Stimulated activated CD4-positive, alpha-beta T cell treated with anti-CD3 and anti-CD28 coated beads, Interleukin-4, amount 100 ng/mL, for 48 hours (primary cell): ENCODE measurements at places on chromosomes 5 and 9.

- DNase-seq, result no peak
Measured at GRCh38 chr9:80797101-80797829, 892.1 kb downstream of the TLE1 start.

GRCh38 chr5:143772621-143773020 is 39.3 kb upstream of the HMHB1 start:
- no peak for DNase-seq

DNA sequence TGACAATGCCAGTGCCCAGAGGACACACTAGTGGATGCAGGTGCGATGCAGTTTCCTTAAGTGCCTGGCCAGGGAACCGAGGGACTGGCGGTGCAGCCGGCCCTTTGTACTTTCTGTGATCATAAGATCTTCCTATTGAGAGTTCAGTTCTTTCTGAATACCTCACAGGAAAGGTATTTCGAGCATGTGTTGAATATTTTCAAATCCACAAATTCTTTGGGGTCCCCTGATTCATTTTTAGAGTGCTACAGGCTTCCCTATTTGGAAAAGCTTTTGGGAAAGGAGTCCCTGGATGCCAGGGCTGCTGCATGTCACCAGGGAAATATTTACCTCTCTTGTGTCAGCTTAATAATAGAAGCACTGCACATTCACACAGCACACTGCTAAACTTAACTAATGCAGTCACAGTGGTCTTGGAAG is 281.5 kb downstream of the GADD45G start:
- DNase-seq, result no peak

GRCh38 chr9:107472581-107473340 is 16.8 kb downstream of the KLF4 start:
- no peak for DNase-seq

DNA sequence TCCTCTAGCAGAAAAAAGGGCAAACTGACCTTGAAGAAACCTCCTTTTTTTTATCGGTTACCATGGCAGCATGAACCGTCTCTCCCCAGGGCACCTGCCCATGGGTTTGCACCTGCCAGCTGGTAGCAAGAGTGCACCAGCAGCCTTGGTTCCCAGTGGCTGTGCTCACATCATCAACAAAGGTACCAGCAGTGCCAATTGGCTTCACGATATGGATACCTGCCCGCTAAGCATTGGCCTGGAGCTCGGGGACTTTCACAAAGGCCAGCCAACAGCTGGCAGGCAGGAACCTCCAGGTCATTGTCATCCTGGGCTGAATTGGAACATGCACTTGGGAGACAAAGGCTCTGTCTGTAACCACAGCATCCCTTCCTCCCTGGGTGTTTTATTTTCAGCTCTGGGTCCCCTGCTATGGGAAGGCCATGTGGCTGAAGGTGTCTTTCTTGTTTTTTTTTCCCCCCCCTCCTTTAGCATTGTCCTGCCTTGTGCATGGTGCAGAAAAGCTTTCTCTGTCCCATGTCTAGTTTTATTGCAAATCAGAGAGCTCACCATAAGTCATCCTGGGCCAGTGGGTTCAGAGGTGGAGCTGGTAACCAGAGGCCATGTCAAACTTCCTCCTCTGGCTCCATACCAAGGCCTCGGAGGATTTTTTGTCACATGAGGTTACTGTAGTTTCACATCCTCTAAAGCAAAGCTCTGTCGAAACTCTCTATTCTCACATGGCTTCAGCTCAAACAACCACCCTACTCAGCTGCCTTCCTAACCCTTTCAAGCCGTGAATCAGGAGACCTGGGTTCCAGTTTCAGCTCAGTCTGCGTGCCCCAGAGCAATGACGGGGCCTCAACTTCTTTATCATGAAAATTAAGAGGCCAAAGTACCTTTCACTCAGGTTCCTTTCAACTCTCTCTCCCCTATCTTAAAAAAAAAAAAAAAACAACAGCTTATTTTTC is 145.5 kb upstream of the MAP3K1 start:
- no peak for DNase-seq

GRCh38 chr5:22693121-22693520 is 160.0 kb downstream of the CDH12 start:
- no peak for DNase-seq

DNA sequence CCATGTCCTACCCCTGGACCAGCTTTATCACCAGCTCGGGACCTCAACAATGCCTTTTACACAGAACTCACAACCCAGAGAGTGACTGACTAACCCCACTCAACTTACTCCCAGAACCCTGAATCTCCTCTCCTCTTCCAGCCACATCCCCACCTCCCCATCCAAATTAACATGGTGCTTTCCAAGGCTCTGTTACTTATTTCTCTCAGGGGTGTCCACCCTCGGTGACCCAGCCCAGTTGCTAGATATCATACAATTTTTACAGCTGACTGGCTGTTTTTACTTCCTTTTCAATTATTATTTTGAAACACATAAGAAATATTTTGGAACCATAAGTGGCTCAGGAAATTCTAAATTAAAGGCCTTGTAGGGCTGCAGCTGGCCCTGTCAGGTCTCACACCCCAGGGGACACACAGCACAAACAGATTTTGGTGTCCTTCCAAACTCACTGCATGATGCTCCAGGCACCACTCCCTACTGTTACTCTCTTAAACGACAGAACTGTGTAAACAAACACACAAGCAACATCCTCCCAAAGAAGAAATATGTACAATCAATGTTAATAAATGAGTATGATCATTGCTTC is 180.6 kb downstream of the ADAMTS12 start:
- DNase-seq, result no peak

GRCh38 chr5:179900711-179901110 is 7.0 kb downstream of the TBC1D9B start:
- no peak for DNase-seq

DNA sequence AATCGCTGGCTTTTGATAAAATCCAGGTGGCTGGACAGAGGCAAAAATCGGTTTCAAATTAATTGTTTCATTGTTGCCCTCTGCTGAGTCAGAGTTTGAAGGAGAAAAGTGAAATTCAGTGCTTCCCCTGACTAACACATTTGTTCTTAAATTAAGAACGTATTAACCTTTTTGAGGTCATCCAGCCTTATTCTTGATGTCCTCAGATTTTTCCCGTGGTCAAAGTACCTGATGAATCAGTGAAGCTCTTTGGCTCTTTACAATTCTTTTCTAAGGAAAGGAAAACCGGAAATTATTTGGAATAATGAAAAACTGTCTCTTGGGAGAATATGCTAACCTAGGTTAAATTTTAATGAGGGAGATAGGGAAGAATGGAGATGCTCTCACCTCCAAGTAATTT is 21.6 kb downstream of the OSMR start:
- DNase-seq, result no peak

DNA sequence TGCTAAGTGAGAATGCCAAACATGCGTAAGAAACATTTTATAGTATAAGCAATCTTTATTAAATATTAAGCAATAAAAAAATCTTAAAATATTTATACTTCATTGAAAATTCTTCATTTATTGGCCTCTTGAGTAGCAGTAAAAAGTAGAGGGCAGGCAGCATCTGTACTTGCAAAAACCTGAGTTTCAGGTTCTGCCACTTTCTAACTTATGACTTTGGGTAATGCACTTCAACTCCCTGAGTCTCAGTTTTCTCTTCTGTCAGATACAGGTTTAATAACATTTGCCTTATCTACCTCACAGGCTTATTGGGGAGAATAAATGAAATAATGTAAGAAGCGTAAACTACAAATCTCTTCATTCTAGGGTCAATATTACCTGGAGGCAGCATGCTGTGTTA is 19.8 kb upstream of the MCTP1 start:
- DNase-seq, result no peak

DNA sequence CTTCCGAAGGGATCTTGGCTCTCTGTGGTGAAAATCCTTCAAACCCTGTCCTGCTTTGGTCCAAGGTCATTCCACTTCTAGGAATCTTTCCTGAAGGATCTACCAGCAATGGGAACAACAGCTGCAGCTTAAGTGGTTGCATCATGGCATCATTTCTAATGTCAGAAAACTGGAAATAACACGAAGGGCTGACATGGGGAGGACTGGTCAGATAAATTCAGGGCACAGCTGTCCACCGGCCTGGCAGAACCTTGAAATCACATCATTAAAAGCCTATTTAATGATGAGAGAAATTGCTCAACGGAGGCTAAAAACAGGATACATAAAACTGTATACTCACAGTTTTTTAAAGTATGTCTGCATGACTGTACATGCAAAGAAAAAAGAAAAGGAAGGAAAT is 28.3 kb downstream of the OLFML2A start:
- DNase-seq, result no peak

- DNase-seq, result no peak
Measured at GRCh38 chr9:8863886-8864544, 1064.4 kb upstream of the DMAC1 start.

DNA sequence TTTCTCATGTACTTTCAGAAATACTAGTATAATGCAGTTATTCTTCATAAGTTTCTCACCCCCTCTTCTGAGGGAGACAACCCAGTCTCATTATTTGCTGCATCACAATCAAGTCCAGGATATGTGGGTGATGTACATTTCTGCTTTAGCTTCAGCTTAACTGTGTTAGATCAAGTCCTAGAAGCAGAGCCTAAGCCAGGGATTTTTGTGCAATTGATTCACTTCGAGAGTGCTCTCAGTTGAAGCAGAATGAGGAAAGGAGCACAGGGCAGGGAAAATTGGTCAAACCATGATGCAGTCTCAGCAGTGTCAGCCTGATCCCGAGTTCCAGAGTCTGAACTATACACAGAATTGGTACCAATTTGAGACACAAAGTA is 15.1 kb downstream of the HNRNPK start:
- DNase-seq, result no peak

GRCh38 chr9:126162611-126163381 is 163.8 kb upstream of the MVB12B start:
- DNase-seq, result no peak

DNA sequence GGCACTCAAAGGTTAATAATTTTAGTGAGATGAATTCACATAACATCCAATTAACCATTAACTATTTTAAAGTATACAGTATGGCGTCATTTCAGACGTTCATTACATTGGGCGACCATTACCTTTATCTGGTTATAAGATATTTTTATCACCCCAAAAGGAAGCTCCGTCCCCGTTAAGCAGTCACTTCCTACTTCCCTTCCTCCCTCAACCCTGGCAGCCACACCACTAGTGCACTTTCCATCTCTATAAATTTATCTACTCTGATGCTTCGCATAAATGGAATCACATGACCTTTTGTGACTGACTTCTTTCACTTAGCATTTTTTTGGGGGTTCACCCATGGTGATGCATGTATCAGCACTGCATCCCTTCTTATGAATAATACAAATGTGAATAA is 168.3 kb upstream of the PUM3 start:
- DNase-seq, result no peak

GRCh38 chr9:88180081-88180765 is 41.9 kb upstream of the SPATA31C2 start:
- DNase-seq, result no peak

- peak; percentile 75 for DNase-seq
Measured at GRCh38 chr9:137114613-137115393, at the start of gene DPP7. TSS of gene DPP7 (minus strand) at chr9:137114733. CDS start at chr9:137114713, 20 bp downstream.

GRCh38 chr5:113089653-113090335 is 113.2 kb downstream of the DCP2 start:
- DNase-seq, result no peak

DNA sequence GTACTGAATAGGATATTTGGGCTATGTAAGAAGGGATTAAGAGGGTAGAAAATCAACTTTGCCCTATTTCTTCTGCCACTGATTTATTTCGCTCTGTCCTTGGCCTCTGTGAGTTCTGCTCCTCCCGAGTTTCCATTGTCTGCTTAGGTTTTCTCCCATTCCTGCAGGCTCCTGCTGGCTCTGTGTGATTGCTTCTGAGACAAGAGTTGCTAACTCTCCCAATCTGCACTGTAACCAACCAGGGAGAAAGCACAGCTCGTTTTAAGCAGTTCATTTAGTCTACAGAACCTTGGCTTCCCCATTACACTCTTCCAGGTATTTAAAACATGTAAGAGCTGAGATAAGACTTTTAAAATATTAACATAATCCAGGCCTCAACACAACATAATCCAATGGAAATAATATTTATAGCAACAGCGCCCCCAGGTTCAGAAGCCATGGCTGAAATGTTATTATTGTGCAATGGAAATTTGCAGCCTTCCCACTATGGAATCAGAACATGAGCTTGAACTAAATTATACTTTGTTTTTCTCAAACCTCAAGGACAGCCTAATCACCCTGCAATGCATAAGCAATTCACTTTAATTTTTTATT is 203.5 kb downstream of the ERCC6L2 start:
- DNase-seq, result no peak

DNA sequence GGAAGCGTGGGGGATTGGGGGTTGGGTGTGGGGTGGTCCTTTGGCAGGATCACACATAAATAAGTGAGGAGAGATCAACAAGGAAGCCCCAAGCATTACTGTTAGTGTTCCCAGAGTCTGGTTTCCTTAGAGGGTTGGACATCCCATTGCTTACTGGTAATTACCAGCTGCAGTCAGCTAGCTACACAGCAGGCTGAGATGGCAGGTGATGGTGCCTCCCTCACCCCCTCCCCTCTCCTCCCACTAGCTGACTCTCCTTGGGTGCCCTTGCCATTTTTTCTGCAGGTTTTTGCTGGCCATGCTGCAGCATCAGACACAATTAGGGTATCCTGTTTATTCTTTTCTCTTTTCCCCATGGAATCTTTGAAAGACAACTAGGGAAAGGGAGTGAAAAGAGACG is 107.5 kb upstream of the TLR4 start:
- no peak for DNase-seq

- DNase-seq, result no peak
Measured at GRCh38 chr9:114484215-114484853, 20.9 kb downstream of the WHRN start.

DNA sequence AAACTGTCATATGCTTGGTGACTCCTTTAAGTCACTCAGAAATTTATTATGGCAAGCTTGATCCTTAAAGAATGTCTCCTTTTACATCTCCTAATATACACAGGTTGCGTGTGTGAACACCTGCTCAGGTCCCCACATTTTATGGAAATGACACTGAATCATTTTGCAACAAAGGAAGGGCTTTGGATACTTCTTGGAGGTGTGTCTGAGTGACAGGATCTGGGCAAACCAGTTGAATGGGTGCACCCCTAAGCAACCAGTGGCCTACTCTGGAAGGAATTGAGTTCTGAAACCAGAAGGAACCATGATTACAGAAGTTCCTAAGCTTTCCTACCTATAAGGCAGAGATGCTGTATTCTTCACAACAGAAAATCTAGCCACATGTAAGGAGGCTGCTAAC is 483.9 kb upstream of the KLF4 start:
- DNase-seq, result no peak

- DNase-seq, result no peak
Measured at GRCh38 chr5:68329554-68330255, 114.1 kb downstream of the PIK3R1 start.

- no peak for DNase-seq
Measured at GRCh38 chr5:154653764-154654485, 101.3 kb upstream of the LARP1 start.
